Caco-2 (cell line): ENCODE measurements at places on chromosomes 7 and 10. TPM values are rescaled to one million over a fixed set of nuclear protein-coding genes. Genes with fewer than 3 reads are reported as not detected.

- no peak for DNase-seq
These were observed 68.7 kb upstream of the AASS start for GRCh38 chr7:122212754-122213153.

DNA sequence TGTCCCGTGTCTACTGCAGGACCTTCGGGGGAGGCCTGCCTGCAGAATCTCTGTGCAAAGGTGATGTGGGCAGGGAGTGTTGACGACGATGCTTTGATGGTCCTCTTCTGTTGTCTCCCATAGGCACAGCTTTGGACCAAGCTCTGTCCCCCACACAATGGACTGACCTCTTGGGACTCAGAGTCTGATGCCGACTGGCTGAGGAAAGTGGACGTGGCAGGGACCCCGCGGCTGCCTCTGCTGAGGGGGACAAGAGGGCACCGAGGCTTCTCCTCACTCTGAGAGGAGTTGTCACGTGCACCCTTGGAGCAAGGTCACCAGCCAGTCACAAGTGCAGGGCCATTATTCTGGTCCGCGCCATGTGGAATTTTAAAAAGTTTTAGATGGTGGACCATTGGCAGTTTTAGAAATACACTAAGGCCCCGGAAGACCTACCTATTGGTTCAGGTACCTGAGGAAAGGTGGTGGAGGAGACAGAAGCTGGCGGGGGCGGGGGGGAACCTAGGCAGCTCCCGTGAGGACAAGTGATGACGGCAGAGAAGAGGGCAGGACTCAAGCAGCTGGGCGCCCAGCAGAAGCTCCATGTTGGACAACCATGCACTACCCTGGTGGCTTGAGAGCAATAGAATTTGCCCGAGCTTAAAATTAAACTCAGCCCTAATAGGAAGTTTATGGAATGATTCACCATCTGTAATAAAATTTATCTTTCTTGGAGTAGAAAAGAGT lies 331.4 kb downstream of the PTPRN2 start:
- no peak for DNase-seq

DNA sequence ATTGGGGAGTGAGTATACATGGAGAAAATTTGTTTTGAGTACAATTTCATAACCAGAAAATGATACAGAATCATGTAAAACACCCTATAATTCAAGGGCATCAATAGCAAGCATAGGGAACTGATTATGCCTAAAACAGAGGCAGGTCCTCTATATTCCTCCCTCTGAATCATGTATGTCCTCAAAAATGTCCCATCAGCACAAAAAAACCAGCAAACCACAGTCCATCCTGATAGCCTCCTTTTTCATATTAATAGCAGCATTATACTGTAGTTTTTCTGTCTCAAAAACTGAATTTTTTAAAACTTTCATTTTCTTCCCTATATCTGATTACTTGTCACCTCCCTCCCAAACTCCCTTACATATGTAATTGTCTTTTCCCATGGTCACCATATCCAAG lies 1057.3 kb downstream of the CNTNAP2 start:
- no peak for DNase-seq

DNA sequence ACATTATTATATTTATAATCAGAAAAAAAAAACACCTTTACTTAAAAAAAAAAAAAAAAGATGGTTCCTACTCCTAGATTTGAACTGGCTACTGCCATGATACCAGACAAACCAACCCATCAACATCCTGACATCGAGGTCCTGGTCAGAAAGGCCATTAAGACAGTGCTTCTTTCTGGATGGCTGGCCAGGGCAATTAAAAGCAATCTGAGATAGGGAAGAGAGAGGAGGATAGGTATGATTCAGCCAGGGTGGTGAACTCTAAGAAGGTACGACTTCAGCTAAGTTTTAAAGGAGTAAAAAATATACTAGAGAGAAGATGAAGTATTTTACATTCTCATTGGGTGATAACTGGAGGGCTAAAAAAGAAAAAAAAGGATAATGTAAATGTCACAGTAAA lies 139.0 kb downstream of the DOCK4 start:
- DNase-seq: no peak

- DNase-seq: no peak
These were observed 405.6 kb downstream of the TCERG1L start for GRCh38 chr10:130905921-130906320.

The KNDC1 gene
- total RNA-seq: 1.5 and 3.2 TPM in 2 replicates

The ABCF2 gene
- total RNA-seq: 50.8 and 57.8 TPM in 2 replicates
